Stomach (tissue), 19 donors: ENCODE measurements at places on chromosomes 1 and 21. TPM values are rescaled to one million over a fixed set of nuclear protein-coding genes. Genes with fewer than 3 reads are reported as not detected.

- H3K27me3 ChIP-seq, result no peaks in the 10 kb centered on the region
- no peaks in the 10 kb centered on the region for H3K36me3 ChIP-seq
- peak; percentile 88 for DNase-seq
- no peak overlapping the region for H3K27ac ChIP-seq
Observed at GRCh38 chr1:229258031-229258756, 12.7 kb upstream of the RAB4A start.

DNA sequence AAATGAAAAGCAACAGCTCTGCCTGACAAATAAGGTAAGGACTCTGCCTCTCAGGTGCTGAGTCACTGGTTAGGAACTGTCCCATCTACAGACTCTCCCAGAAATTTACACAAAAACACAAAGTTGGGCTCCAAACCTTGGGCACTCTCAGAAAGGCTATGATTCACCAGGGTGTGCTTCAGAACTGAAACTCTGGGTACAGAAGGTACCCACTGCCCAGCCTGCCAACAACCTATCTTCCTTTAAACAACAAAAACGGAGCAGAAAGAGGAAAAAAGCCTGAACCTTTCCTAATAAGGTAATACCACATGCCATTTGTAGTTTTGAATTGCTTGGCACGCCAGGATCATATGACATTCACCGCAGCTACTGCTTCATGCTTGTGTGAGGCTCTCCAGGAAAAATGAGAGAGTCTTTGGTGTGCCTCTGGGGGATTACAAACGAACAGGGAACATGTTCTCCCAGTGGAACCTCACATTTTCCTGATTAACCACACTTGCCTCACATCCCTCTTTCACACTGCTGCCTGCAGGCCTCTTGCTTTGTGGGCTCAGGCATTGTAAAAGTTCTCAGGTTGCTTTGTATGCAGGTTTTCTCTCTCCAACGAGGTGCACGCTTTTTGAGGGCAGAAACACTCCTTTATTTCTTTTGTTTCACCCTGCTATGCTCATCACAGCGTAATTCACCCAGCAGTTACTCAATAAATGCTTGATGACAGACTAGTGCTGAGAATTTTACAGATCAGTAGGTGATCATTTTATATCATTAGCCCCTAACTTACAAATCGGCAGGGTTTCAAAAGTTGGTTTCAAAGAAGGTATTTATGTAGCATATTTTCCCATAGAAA, 65.1 kb downstream of the GADD45A start:
- H3K36me3 ChIP-seq, result no peaks in the 10 kb centered on the region
- DNase-seq, result peak; percentile 60
- H3K4me3 ChIP-seq, result no peak overlapping the region
- peaks cover 94% of the 10 kb centered on the region for H3K4me1 ChIP-seq
- H3K27me3 ChIP-seq, result no peaks in the 10 kb centered on the region

GRCh38 chr1:3948344-3948743, 48.3 kb upstream of the C1orf174 start:
- no peak overlapping the region for H3K27ac ChIP-seq
- H3K4me3 ChIP-seq, result no peak overlapping the region
- no peaks in the 10 kb centered on the region for H3K27me3 ChIP-seq
- DNase-seq, result no peak

- DNase-seq, result no peak
- peaks cover 100% of the 10 kb centered on the region for H3K36me3 ChIP-seq
- no peaks in the 10 kb centered on the region for H3K4me1 ChIP-seq
- no peak overlapping the region for H3K27ac ChIP-seq
Observed at GRCh38 chr1:151294742-151295462, 12.8 kb downstream of the ZNF687 start.

RIPPLY3 gene
- not detected for polyA plus RNA-seq

THEM5 gene
- polyA plus RNA-seq, result not detected

MX1 gene
- 25.2 TPM for polyA plus RNA-seq

PLA2G2F gene
- not detected for polyA plus RNA-seq

PALMD gene
- polyA plus RNA-seq, result 1.8 TPM
